MCF 10A (cell line): ENCODE measurements at places on chromosomes 11 and 22.

DNA sequence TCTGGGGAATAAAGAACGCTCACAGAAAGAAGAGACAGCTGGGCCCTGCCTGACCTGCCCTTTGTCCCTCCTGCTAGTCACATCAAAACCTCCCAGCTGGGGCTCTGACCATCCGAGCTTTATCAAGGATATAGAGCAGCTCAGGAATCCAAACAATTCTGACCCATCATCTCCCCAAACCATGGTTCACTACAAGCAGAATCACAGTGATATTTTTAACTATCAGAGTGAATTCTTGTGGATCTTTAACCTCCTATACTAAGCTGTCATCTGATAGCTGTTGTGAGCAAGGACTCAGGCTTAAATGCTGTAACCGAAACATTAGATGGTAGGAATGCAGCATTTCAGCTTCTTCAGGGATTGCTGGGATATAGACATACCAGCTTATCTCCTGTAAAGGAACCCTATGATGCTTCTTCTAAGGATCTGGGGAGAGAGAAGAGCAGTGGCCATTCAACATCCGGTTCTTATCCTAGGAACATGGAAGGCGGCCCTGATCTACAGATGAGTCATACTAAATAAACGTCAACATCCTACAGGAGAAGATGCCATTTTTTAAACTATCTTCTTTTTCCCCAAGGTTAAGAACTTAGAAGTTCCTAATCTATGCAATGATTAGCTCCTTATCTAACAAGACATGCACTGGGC lies 84.7 kb upstream of the AKIP1 start:
- H3K27ac ChIP-seq, result no peak overlapping the region
- peak; percentile 34 for DNase-seq
- no peak overlapping the region for H3K4me3 ChIP-seq
- no peaks in the 10 kb centered on the region for H3K27me3 ChIP-seq
- H3K4me1 ChIP-seq, result no peaks in the 10 kb centered on the region

DNA sequence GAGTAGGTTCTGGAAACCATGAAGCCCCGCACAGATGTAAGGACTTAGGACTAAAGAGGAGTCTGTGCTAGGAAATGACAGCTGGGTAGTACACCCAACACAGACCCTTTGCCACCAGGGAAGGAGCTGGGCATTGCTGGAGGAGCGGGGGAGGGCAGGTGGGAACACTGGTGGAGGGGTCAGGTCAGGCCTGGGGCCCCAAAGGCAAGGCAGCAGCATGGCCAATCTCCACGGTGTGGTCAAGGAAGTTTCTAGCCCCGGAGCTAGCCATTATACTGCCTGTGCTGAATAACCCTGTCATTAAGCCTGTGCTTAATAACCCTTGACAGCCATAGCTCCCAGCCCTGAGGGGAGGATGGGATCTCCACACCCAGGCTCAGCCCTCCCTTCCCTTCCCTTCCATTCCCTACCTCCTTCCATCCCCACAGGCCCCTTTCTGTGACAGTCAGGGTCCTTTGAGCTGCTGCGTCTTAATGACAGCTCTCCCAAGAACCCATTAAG lies 2.1 kb downstream of the TMPRSS4 start:
- H3K4me1 ChIP-seq, result peaks cover 13% of the 10 kb centered on the region
- H3K4me3 ChIP-seq, result no peak overlapping the region
- H3K27ac ChIP-seq, result no peak overlapping the region
- no peaks in the 10 kb centered on the region for H3K36me3 ChIP-seq
- no peak for DNase-seq
- peaks cover 17% of the 10 kb centered on the region for H3K27me3 ChIP-seq

DNA sequence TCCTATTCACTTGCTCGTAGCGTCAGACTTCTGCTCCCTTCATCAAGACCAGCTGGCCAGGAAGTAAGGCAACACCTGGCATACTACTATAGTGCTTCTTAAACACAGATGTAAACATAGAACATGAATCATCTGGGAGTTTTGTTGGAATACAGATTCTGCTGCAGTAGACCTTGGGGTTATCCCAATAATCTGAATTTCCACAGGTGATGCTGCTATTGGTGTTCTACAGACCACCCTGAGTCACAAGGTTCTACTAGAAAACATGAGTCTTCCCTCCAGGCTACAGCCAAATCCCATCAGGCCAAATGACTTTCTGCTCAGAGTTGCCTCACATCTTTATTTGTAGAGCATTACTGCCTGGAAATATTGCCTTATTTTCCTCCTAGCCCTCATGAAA lies 175.2 kb downstream of the NELL1 start:
- H3K27me3 ChIP-seq, result no peaks in the 10 kb centered on the region
- no peak for DNase-seq
- no peak overlapping the region for H3K27ac ChIP-seq
- no peak overlapping the region for H3K4me3 ChIP-seq
- H3K36me3 ChIP-seq, result no peaks in the 10 kb centered on the region

DNA sequence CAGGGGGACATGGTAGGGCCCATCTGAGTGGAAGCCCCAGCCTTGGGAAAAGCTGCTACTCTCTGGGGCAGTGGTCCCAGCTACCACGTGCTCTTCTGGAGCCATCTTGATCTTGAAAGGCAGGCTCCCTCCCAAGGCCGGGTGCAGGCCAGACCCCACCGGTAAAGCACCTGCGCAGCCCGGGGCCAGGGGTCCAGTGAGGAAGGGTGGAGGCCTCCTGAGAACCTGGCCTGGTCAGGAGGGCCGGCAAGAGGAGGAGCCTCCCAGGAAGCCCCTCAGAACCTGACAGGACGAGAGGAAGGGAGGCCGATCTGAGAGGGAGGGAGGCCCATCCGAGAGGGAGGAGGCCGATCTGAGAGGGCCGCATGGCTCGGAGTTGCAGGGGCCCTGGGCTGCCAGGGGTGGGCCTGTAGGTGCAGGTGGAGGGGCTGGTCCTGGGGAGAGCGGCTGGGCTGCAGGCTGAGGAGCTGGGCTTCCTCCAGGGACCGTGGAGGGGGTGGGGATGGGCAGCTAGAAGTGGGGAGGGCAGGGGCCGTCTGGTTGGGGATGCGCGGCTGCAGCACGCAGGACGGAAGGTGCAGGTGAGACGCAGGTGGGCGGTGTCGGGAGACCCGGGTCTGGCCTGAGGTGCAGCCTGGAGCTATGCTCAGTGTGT lies 529 bp downstream of the GRAMD4 start:
- no peak overlapping the region for H3K4me3 ChIP-seq
- peaks cover 1% of the 10 kb centered on the region for H3K4me1 ChIP-seq
- no peaks in the 10 kb centered on the region for H3K36me3 ChIP-seq

DNA sequence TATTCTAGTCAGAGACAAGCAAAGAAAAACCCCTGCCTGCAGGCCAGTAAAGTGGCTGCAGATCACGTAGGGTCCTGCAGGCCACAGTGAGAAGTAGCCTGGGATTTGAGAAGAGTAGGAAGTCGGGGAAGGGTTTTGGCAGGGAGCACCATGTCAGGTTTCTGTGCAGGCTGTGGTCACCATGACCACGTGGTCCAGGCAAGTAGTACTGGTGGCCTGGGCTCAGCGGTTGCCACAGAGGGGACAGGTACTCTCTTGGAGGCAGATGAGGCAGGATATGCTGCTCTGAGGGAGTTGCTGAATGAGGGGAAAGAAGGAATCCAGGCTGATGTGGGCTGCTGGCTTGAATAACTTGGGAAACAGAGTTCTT lies 46.5 kb downstream of the PISD start:
- peaks cover 47% of the 10 kb centered on the region for H3K36me3 ChIP-seq
- H3K4me1 ChIP-seq, result no peaks in the 10 kb centered on the region
- no peak for DNase-seq
- H3K27me3 ChIP-seq, result no peaks in the 10 kb centered on the region
- no peak overlapping the region for H3K4me3 ChIP-seq

GRCh38 chr11:131816051-131816450 lies 445.6 kb downstream of the NTM start:
- H3K27me3 ChIP-seq, result no peaks in the 10 kb centered on the region
- H3K27ac ChIP-seq, result no peak overlapping the region
- H3K36me3 ChIP-seq, result no peaks in the 10 kb centered on the region

- H3K4me1 ChIP-seq, result no peaks in the 10 kb centered on the region
- DNase-seq, result no peak
Observed at GRCh38 chr11:45165386-45165785, 18.9 kb downstream of the PRDM11 start.

DNA sequence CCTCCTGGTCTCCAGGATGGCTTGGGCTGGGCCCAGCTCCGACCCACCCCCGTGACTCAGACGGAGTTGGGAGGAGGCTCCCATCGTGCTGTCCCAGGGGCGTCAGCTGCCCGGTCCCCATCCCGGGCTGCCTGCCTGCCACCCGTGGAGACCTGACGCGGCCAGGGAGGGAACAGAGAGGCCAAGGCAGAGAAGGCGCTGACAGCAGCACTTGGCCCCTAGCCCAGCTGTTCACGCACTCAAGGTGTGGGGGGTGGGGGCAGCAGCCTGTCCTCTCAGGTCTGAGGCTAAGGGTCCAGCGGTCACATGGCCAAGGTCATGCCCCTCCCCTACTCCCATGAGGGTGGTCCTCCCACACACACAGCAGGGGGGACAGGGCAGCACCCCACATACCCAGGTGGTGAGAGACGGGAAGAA lies 48.6 kb downstream of the ELFN2 start:
- no peaks in the 10 kb centered on the region for H3K27me3 ChIP-seq
- no peak overlapping the region for H3K4me3 ChIP-seq
- H3K36me3 ChIP-seq, result no peaks in the 10 kb centered on the region
- H3K4me1 ChIP-seq, result peaks cover 10% of the 10 kb centered on the region
- no peak overlapping the region for H3K27ac ChIP-seq

DNA sequence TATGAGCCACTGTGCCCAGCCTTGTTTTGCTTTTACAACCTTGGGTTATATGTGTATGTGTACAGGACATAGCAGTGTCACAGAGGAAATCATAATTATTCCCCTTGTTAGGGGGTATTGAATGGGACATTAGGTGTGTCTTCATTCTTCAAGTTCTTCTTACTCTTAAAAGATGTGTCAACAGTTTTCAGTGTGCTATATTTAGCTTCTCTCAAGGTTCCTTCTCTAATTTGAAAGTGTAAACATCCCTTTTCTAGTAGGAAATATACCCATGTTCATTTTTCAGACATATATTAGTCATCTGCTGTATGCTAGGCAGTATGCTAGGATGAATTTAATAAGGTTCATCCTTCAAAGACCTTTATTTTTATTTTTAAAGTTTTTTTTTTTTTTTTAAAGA lies 17.1 kb downstream of the PCF11 start:
- no peaks in the 10 kb centered on the region for H3K27me3 ChIP-seq
- H3K4me3 ChIP-seq, result no peak overlapping the region
- H3K36me3 ChIP-seq, result peaks cover 98% of the 10 kb centered on the region
- no peak overlapping the region for H3K27ac ChIP-seq
- peaks cover 31% of the 10 kb centered on the region for H3K4me1 ChIP-seq

DNA sequence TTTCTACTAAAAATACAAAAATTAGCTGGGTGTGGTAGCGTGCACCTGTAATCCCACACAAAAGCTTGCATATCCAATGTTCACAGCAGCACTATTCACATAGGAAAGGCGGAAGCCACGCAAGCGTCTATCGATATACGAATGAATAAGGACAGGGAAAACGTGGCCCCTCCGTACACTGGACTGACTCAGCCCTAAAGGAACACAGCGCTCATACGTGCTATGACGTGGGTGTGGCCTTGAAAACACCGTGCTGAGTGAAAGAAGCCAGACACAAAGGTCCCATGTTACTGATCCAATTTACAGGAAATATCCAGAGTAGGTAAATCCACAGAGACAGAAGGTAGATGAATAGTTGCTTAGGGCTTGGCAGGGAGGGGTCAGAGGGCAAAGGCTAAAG lies 7.0 kb downstream of the LMF2 start:
- peaks cover 7% of the 10 kb centered on the region for H3K4me1 ChIP-seq
- H3K36me3 ChIP-seq, result no peaks in the 10 kb centered on the region
- H3K4me3 ChIP-seq, result no peak overlapping the region
- H3K27ac ChIP-seq, result no peak overlapping the region
- DNase-seq, result no peak
- H3K27me3 ChIP-seq, result no peaks in the 10 kb centered on the region

- no peak overlapping the region for H3K27ac ChIP-seq
- no peaks in the 10 kb centered on the region for H3K27me3 ChIP-seq
- DNase-seq, result no peak
Observed at GRCh38 chr11:78166855-78167469, 21.5 kb downstream of the KCTD21 start.

GRCh38 chr11:124843616-124843910 lies 21.7 kb upstream of the ROBO3 start:
- no peaks in the 10 kb centered on the region for H3K36me3 ChIP-seq
- peaks cover 88% of the 10 kb centered on the region for H3K27me3 ChIP-seq
- H3K27ac ChIP-seq, result no peak overlapping the region
- H3K4me3 ChIP-seq, result no peak overlapping the region

DNA sequence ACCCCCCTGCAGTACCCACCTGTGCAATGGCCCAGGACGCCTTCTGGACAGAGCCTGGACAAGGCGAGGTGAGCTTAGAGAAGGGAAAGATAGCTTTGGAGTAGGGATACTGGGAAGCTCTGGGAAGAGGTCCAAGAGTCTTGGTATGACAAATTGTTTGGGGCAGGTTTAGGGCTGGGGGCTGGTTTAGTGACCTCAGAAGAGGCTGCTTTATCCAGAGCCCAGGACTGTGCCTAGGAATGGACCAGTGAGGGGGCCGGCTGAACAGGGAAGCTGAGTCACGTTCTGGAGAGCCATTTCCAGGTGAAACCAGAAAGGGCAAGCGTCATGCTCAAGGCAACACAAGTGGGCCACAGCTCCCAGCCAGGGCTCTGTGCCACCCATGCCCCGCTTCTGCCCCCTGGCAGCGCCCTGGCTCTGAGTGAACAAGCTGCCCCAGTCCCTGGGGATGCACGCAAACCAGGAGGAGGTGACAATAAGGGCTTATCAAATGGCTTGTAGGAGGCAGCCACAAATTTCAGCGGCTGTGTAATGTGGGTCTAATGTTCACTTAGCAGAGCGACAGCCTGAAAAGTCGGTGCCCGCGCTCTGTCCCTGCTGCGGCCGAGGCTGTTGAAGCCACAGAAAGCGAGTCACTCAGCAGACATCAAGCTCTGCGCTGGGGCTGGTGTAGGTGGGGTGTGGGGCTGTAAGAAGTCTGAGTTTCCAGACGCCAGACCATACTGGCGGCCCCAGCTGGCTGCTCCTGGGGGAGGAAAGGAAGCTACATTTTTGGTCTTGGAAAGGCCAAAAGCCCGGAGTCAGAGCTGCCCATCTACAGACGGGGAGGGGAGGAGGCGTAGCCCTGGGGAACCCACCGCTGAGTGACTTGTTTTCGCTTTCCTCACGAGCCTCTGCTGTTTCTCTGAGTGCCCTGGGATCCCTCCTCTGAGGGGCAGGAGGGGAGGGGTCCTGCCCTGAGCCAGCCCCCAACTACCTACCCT lies 18.3 kb upstream of the SYT7 start:
- DNase-seq, result peak; percentile 59
- peaks cover 10% of the 10 kb centered on the region for H3K36me3 ChIP-seq
- no peak overlapping the region for H3K4me3 ChIP-seq
- no peaks in the 10 kb centered on the region for H3K27me3 ChIP-seq
- H3K27ac ChIP-seq, result peak overlapping the region; percentile 59

- no peak for DNase-seq
- H3K4me1 ChIP-seq, result no peaks in the 10 kb centered on the region
- H3K27me3 ChIP-seq, result peaks cover 54% of the 10 kb centered on the region
- H3K4me3 ChIP-seq, result no peak overlapping the region
- H3K36me3 ChIP-seq, result no peaks in the 10 kb centered on the region
Observed at GRCh38 chr22:38444783-38445182, 10.2 kb downstream of the KCNJ4 start.

- peak; percentile 69 for DNase-seq
- H3K36me3 ChIP-seq, result no peaks in the 10 kb centered on the region
- no peaks in the 10 kb centered on the region for H3K27me3 ChIP-seq
- H3K27ac ChIP-seq, result no peak overlapping the region
- peaks cover 9% of the 10 kb centered on the region for H3K4me1 ChIP-seq
Observed at GRCh38 chr22:27686534-27686933, 115.0 kb downstream of the MN1 start.
